ENCODE measurements at places on chromosomes 1 and 21. TPM values are rescaled to one million over a fixed set of nuclear protein-coding genes. Genes with fewer than 3 reads are reported as not detected.

The TIAM1 gene
- 12.5 TPM for total RNA-seq

The BARHL2 gene
- not detected for total RNA-seq

The IL12RB2 gene
- total RNA-seq, result 0.90 TPM

The CHRNB2 gene
- total RNA-seq, result 0.09 TPM

GRCh38 chr1:147641291-147641690 is 29.0 kb downstream of the ACP6 start:
- DNase-seq, result no peak

DNA sequence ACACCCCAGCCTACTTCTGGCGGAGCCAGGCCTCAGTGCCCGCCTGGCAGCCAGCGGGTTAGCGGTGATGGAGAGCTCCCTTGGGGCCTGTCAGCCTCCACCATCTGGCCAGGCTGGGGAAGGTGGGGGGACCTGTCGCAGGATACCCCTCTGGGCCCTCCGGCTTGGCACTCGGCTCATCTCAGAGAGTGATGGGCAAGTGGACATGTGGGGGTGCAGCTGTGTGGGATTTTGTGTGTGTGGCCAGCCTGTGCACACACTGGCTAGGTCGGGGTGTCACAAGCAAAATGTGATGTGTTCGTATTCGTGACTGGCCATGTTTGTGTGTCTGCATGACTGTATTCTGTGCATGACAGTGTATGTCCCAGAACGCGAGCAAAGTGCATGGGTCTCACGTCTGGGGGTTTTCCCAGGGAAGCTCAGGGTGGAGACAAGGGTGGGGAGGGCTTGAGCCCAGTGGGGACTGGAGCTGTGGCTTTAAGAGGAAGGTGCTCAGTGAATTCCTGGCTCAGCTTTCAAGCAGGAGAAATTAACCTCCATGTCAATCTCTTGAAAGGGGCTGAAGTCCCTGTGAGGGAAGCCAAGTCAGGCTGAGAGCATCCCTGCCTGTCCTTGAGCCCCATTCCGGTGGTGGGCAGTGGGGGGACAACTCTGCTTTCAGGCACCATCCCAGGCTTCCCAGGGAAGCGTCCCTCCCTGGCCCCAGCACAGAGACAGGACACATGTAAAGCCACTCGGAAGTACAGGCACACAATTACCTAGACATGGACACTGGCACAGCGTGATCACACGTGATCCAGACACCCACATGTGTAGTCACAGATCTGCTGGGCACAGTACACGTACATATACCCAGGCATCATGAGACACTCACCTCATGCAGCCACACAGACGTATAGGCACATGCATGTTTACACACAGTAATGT is 21.1 kb upstream of the ADGRB2 start:
- DNase-seq, result no peak

DNA sequence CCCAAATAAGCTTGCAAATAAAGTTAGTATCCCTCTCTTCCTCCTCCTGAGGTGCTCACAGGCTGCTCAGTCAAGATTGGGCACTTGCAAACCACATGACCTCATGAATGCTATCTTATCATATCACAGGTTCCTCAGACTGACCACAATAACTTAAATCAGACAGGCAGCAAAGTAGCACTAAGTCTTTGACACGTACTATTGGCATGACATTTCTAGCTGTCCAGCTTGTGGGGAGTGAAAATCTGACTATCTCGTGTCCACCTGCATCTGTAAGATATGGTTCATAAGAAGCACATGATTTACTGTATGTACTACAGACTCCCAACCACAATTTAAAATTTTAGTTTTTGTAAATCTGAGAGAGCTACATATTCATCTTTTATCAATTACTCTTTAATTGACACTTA is 58.0 kb upstream of the GFI1 start:
- DNase-seq, result no peak

DNA sequence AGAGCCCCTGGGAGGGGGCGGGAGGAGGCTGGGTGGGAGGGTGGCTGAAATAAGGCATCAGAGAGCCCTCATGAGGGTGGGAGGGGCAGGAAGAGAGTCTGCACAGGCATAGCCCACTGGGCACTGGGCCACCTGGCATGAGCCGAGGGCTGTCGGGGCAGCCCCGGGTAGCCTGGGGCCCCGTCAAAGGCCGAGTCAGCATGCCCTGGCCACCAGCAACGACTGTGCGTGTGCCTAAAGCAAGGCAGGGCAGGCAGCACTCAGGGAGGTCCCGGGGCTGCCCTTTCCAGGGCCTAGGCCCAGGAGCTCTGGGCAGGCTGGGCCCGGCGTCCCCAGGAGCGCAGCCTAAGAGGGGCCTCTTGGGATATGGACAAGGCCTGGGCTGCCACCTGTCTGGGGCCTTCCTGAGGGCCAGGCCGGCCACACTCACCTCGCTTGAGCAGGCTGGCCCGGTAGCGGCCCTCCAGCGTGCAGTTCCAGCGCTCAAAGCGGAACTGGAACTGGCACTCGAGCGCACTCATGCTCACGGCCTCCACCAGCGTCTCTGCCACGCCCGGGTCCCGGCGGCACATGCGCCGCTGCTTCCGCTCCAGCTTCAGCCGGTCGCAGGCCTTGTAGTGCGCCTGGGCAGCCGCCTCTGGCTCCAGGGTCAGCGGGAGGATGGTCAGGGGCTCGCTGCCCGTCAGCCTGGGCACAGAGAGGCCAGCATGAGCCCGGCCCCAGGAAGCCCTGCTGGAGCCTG is 22.7 kb downstream of the WNT9A start:
- DNase-seq, result no peak

DNA sequence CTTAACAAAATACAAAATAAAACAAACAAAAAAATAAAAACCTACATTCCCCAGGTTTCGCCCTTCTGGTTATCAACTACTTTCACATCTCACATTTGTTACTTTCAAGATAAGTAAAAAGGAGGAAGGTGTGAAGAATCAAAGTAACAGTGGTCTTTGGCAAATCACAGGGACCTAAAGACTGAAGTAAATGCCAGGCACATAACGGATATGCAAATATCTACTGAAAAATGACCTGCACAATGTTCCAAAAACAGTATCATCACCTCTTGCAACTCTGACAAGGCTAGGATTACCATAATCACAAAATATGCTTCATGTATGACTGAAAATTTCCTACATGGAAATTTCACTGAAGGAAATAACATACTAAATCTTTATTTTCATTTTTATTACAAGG is 29.3 kb downstream of the COP1 start:
- no peak for DNase-seq

DNA sequence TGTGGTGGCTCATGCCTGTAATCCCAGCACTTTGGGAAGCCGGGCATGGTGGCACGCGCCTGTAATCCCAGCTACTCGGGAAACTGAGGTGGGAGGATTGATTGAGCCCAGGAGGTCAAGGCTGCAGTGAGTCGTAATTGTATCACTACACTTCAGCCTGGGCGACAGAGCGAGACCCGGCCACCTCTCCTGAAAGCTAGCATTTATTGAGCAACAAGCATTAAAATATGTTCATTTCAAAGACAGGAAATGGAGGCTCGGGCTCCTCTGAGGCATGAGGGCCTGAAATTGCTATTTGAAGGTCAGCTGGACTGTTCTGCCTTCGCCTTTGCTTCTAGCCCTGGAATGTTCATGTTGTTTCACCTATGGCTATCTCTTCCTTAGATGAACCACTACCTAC is 34.5 kb downstream of the SPATA21 start:
- DNase-seq, result no peak

DNA sequence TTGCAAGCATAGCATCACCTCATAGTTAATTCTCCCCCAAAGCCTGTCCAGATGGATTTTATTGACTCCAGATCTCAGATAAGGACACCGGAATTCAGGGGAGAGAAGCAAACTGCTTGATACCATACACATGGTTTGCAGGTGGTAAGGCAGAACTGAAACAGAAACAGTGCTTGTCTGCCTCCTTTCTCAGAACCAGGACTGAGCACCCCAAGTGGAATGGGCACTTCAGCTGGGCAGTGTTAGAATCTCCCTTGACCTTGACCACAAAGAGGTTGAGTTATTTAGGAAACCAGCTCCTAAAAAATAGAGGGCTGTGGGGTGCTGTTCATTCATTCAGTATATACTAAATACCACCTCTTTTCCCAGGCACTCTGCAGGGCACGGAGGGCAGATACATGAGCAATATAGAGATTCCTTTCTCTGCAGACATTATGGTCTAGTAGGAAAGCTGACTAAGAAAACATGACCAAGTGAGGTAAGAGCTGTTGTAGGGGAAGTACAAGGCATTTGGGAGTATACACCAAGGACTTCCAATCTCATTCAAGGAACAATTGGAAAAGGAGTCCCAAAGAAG is 185.2 kb downstream of the C1orf94 start:
- no peak for DNase-seq

GRCh38 chr1:15326691-15327588 is 79.9 kb downstream of the FHAD1 start:
- no peak for DNase-seq

GRCh38 chr1:201530741-201531531 is 8.0 kb upstream of the NAV1 start:
- DNase-seq, result peak; percentile 84

GRCh38 chr1:56481140-56481694 is 98.1 kb downstream of the PLPP3 start:
- DNase-seq, result no peak

DNA sequence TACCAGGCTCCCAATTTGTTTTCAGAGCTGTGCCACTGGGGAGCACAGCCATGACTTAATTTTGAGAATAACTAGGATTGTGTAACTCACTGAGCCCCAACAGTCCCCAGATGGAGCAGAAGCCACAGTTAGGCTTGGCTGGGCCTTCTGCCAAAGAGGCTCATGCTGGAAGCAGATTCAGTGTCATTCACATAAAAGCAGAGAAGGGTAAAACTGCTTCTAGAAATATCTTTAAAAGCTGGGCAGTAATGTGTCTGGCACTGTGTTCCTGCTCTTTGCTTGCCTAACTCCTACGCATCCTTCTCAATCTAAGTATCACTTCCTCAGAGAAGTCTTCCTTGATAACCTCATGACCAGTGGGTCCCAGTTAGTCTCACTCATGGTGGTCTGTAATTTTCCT is 20.3 kb downstream of the STK40 start:
- no peak for DNase-seq

DNA sequence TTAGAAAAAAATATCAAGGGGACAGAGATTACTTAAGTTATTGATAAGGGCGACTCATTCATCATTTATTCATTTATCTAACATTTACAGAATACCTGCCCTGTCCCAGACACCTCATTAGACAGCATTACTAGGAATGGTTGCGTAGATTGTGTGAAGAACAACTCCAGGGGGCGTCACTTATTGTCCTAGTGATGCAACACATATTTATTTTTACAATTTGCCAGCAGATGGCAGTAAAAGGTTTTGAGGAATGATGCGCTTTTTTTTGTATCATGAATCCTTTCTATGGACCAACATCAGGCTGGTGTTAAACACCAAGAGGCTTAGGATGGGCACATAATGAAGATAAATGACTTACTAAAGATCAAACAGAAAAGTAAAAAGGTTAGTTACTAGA is 5.5 kb downstream of the NCAM2 start:
- DNase-seq, result no peak
